GF-D8 (cell line): ENCODE measurements at places on chromosomes 7 and 10.

GRCh38 chr7:28144266-28144665, 36.3 kb downstream of the JAZF1 start:
- DNase-seq = no peak

- no peak for DNase-seq
Measured at GRCh38 chr10:30819341-30820181, 190.0 kb upstream of the LYZL2 start.

DNA sequence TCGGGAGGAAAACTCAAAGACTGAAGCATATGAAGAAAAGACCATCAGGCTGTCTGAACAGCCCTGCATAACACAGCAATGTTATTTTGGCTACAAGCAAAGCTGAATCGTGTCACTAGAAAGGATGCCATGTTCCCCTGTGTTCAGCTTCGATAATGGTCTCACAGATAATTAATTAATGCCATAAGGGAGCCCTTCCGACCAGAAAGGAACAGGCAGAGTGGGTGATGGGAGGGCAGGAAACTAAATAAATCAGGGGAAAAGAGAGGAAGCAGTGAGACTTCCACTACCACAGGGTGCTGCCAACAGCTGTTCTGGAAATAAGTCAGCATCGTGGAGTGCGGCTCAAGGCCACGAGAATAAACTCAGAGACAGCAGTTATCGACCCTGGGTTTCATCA, 3.2 kb downstream of the PTPRN2 start:
- no peak for DNase-seq

GRCh38 chr7:159009951-159010350, 134.7 kb downstream of the VIPR2 start:
- DNase-seq = no peak

GRCh38 chr10:14751014-14751896, 23.4 kb downstream of the FAM107B start:
- DNase-seq = no peak

DNA sequence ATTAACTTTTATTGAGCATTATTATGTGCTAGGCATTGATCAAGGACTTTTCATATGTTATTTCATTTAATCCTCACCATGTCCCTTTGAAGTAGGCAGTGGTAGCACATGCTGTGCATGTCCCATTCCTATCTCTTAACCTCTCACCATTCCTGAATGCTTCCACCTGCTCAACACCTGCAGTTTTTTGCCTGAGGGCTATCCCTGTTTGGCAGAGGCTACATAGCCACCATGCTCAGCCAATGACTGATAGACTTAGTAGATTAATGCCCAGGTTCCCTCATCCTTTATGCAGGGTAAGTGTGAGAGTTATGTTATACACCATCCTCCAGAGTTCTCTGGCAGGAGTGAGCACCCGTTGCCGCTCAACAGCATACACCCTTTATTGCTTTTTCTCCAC, 387.8 kb downstream of the BBS9 start:
- DNase-seq = no peak

DNA sequence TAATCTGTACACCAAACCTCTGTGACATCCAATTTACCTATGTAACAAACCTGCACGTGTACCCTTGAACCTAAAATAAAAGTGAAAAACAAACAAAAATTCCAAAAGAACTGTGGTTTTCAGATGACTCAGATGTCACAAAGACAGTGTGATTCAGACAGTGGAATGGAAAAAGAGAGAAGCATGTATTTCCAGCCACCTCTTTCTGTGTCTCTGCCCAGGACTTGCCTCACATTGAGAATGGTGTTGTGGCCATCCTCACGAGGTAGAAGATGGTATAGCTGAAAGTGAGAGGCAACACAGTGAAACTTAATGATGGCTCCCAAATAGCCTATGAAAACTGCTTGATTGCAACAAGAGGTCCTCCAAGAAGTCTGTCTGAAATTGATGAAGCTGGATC, 78.0 kb downstream of the ARL5B start:
- DNase-seq = no peak

DNA sequence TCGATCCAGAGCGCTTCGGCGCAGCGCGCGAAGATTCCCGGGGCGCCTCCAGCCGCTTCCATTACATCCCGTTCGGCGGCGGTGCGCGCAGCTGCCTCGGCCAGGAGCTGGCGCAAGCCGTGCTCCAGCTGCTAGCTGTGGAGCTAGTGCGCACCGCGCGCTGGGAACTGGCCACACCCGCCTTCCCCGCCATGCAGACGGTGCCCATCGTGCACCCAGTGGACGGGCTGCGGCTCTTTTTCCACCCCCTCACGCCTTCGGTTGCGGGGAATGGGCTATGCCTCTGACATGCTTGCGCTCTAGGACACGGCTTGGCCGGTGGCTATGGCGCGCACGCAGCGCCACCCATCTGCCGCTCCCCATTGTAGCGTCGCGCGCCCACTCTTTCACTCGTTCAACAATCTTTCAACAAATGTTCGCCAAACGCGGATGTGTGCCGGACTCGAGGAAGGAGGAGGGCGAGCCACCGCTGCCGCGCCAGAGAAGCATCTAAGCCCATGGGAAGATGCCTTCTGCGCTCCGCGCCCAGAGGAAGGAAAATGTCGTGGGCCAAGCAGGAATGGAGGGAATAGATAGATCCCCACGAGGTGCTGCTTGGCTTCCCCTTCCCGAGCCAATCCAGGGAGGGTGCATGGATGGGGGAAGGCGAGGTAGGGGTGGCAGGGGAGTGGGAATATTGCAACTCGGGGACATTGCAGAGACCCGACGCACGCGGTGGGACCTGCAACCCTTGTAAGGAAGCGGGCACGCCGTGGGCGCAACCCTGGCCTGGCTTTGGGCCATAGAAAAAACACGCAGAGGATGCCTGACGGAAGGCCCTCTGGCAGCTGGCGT, 5.1 kb upstream of the CYP26A1 start:
- DNase-seq = no peak

GRCh38 chr7:47786557-47787248, 161.6 kb downstream of the PKD1L1 start:
- no peak for DNase-seq

DNA sequence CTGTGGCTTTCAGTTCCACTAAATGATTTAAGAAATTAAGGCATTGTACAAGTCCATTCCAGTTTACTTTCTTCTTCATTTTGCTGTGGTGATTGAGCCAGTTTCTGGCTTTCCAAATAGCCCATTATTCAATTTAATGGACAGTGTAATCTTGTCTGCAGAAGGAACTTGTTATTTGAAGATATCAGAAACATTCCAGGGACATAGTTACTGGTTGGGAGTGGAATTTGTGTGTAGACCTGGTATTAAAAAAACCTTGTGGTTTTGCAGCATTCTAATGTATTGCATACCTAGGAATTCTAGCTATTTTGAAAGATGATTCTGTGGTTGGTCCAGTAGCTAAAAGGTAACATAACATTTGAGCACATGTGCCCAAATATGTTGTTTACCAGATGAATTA, 72.2 kb downstream of the MCU start:
- DNase-seq = no peak

DNA sequence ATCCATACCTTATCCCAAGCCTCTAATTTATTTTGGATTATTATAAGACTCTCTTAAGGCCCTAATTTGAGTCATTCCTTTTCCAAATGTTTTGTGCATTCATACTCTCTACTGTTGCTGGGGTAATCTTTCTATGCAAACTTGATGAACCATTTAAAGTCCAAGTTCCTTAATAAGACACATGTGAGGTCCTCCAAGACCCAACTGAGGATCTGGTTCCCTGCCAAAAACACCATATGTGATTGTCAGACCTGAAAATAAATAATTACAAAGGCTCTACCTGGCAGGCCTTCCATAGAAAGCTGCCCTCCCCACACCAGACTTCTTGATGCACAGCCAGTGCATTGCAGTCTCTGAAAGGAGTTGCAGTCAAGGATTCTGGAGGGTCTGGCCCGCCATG, 257.9 kb upstream of the AKR1E2 start:
- no peak for DNase-seq

DNA sequence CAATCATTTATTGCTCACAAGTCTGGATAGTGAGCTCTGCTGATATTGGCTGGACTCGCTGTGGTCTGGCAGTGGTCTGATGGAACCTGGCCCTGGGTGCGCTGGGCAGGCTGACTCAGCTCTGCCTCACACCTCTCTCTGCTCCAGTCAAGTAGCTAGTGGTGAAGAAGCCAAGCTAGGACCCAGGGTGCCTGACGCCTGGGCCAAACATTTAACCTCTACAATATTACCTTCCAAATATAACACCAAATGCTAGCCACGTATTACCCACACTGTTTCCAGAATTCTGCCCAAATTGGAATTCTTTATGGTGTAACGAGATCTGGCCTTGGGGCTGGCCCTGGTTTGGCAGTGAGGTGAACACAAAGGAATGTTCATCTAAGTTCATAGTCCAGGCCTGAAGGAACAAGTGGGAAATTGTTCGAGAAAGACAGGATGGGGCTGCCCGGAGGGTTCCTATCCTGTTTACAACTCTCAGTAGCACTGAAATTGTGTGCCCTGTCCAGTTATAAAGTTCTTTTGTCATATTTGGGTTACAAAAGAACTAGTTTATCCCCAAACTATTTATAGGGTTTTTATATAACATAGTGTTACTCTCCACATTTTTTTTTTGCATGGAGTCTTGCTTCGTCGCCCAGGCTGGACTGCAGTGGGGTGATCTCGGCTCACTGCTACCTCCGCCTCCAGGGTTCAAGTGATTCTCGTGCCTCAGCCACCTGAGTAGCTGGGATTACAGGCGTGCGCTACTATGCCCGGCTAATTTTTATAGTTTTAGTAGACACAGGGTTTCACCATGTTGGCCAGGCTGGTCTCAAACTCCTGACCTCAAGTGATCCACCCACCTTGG, 16.3 kb downstream of the OR2AE1 start:
- no peak for DNase-seq

- DNase-seq = no peak
Measured at GRCh38 chr7:95520136-95520535, 34.4 kb downstream of the ASB4 start.

DNA sequence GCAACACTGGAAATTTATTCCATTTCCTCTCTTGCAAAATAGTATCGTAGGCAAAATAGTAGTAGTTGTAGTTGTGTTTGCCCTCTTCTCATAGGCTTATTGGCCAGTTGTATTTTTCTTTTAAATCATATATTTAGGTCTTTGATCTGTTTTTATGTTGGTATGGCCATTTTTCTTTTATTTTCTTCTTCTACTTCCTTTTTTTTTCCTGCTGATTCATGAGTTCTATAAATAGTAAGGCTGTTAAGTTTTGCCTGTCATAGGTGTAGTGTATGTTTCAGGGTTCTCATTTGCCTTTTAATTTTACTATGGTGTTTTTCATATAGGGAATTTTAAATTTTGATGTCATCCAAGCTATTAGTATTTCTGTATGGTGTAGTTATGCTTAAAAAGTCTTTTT, 25.4 kb upstream of the MRC1 start:
- no peak for DNase-seq

GRCh38 chr7:935164-935873, 19.2 kb downstream of the ADAP1 start:
- DNase-seq = no peak
